ENCODE measurements at places on chromosomes 5 and 9.

DNA sequence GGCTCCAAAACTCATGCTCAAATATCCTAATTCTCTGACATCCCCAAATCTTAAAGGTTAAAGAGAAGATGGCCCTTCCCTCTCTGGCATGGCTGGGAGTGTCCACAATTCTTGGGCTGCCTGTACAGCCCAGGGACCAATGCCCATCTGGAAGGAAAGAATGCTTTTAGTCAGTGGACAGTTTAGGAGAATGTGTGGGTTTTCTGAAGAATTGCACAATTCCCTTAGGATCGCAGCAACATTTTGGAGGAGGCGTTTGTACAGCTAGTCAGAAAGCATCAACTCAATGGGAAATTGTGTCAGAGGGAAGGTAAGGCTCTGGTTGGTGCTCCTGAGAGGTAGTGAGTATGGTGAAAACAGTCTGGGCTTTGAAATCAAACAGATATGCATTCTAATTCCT lies 15.0 kb downstream of the FAM193B start:
- DNase-seq: no peak

DNA sequence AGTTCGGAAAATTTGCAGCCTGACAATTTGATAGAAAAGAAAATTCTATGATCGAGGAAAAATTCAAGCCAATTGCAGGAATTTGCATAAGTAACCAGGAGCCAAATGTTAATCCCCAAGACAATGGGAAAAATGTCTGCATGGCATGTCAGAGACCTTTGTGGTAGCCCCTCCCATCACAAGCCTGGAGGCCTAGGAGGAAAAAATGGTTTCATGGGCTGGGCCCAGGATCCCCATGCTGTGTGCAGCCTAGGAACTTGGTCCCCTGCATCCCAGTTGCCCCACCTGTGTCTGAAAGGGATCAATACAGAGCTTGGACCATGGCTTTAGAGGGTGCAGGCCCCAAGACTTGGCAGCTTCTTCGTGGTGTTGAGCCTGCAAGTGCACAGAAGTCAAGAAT lies 1847.9 kb upstream of the ACO1 start:
- DNase-seq: no peak

DNA sequence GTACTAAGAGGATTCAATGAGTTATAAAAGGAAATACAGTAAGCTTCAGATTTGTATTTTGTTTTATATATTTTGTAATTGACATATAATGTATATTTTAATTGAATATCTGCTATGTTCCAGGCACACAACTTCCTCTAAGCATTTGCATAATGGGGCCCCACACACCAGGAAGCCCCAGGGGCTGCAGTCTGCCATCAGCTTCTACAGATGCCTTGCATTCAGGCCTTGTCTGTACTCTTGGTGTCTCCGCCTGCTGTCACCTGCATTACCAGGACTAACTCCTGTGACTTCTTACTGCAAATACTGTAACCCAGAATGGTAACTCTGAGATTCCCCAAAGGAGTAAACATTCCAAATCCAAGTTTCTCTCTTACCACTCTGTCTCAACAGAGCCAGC lies 20.6 kb downstream of the ARL15 start:
- no peak for DNase-seq

DNA sequence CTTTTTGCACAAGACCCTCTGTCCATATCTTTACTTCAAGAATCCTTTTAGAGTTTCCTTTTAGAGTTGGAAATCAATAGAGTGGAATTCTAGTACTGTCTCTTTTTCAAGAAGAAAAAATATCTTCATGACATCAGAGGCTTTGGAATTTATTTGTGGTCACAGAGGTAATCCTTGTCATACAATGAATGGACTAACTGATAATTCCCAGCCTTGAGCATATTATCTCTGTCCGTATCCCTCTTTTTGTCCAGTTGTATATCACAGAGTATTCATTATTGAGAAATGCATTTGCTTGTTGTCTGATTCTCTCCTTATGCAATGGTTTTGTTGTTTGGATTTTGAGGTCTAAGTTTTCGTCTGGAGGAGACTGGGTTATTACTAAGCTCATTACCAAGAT lies 82.0 kb upstream of the HAPLN1 start:
- DNase-seq: no peak

GRCh38 chr9:134028575-134029247 lies 3.4 kb downstream of the BRD3OS start:
- no peak for DNase-seq

GRCh38 chr9:124122813-124123462 lies 111.4 kb downstream of the LHX2 start:
- no peak for DNase-seq

DNA sequence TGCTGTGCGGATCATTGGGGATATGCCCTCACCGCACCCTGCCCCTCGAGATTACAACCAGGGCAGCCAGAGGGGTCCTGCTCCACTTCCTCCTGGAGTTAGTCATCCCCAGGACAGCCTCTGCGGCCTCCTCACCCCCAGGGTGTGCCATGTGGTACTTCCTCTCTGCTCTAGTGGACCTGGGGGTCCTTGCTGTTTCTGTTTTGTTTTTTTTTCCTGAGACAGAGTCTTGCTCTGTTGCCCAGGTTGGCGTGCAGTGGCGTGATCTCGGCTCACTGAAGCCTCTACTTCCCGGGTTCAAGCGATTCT lies 5.2 kb upstream of the FCN1 start:
- DNase-seq: no peak

DNA sequence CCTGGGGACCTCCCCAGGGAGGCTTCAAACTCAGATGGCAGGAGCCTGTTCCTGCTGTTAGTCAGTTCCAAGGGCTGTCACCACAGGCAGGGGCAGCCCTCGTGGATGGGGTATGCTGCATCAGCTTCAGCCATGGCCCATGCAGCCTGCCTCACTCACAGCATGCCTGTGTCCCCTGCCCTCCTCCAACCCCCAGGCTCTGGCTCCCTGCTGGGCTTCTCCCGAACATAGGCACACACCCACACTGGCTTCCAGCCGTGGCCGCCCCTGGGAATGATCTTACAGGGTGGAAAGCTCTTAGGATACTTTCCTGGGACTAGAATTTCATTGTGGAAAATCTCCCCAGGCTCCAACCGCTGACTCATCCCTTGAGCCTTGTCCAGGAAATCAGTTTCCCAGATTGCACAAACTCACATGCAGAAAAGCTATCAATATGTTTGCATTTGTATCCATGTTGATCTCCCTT lies 163.8 kb downstream of the SEC61B start:
- no peak for DNase-seq

DNA sequence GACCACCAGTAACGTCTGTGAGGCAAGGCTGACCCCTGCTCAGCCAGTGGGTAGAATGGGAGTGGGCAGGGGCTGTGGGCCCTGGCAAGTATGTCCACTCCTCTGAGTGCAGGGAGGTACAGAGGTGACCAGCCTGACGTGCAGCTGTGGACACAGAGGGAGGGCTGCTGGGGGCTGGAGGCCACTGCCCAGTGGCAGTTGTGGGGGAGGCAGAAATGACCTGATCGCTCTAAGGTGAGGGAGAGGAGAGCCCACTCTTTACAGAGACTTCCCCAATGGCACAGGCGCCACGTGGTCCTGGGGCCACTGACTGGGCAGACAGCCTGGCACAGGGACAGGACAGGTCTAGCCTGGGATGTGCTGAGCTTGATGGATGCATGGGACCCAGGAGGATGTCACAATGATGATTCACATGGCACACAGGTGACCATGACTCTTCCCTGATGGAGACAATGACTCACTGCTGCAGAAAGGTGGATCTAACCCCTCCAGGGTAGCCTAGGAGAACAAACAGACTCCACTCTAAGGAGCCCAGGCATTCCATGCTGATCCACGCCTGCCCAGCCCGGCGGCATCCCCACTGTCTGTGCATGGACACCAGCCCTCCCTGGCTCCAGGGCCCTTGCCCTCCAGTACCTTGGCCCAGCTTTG lies 7.7 kb downstream of the LPCAT1 start:
- DNase-seq: no peak

DNA sequence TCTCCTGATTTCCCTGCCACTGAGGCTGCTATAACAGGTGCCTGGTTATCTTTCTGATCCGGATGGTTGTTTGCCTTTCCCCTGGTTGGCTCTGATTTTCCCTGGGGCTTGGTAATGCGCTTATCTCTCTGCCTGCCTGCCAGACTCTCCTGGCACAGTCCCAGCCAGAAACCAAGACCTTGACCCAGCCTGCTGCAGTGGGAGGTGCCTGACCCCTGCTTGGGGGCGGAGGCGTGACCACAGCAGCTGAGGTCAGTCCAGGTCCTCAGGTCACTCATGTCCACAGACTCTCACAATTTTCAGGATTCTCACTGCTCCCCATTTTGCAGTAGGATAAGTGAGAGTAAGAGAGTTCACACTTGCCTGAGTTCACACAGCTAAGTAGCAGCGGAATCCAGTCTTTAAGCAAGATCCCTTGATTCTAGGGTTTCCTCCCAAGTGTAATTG lies 24.4 kb upstream of the SYNPO start:
- DNase-seq: no peak

- DNase-seq: no peak
Observed at GRCh38 chr9:93125331-93125894, 8.6 kb downstream of the NINJ1 start.

DNA sequence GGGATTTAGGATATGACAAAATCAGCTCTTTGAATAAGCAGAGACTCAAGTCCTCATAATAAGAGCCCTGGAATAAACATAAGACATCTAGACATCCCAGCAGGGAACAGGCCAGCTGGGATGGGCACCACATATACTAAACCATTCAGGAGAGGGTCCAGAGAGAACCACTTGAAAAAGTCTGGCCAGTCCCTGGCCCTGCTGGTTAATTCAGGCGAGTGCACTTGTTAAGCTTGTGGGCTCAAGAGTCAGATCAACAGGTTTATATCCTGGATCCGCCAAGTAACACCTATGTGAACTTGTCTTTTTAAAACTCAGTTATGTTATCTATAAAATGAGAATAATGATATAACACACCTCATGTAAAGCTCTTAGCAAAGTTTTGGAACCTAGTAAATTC lies 63.3 kb downstream of the CAVIN4 start:
- no peak for DNase-seq

GRCh38 chr5:155884041-155884440 lies 442.9 kb upstream of the SGCD start:
- DNase-seq: no peak

DNA sequence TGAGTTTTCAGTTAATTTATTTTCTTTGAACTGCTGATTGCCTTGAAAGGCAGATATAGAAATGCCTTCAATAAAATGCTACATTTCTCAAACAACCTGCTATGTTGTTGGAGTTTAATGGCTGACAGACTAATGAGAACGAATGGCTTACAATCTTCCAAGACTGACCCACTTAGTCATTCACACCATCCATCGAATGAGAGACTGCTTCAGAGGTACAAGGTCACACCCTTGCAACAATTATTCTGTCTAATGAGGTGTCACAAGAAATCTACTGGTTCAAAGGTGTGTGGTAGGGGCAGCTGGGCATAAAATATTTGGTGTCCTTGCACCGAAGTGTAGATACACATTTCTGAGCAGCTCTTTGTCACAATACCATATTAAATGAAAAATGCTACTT lies 18.3 kb downstream of the PTPRD start:
- no peak for DNase-seq
